ENCODE measurements at places on chromosomes 3 and 15. TPM values are rescaled to one million over a fixed set of nuclear protein-coding genes. Genes with fewer than 3 reads are reported as not detected.

- DNase-seq: no peak
Measured at GRCh38 chr3:13018043-13018451, 55.2 kb downstream of the IQSEC1 start.

GRCh38 chr3:98525494-98525893 is 2.8 kb upstream of the CLDND1 start:
- DNase-seq: no peak

NLGN1 gene
- polyA plus RNA-seq: not detected

MME gene
- 8.4 TPM for polyA plus RNA-seq

- no peak for DNase-seq
Measured at GRCh38 chr15:27414168-27414870, 443.3 kb downstream of the GABRG3 start.

THSD4 gene
- polyA plus RNA-seq: 33.7 TPM

CHRNA7 gene
- polyA plus RNA-seq: 0.06 TPM

Measured in mammary epithelial cell (primary cell).